ENCODE measurements at places on chromosomes 11 and 22.

DNA sequence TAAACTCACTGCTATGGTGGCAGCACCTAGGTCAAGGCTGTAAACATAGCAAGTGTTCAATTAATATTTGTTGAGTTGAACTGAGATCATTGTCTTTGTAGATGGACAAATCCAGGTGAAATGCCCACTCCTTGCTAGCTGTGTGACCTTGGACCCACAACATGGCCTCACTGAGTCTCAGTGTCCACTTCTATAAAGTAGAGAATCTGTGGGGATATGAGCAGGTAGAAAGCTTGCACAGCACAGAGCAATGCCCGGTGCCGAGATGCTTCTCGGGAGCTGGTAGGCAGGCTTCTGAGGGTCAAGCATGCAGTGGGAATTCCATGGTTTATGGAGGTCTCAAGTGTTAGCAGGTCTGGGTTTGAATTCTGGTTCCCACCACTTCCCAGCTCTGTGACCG, 97.9 kb upstream of the SYT13 start:
- no peak for DNase-seq

DNA sequence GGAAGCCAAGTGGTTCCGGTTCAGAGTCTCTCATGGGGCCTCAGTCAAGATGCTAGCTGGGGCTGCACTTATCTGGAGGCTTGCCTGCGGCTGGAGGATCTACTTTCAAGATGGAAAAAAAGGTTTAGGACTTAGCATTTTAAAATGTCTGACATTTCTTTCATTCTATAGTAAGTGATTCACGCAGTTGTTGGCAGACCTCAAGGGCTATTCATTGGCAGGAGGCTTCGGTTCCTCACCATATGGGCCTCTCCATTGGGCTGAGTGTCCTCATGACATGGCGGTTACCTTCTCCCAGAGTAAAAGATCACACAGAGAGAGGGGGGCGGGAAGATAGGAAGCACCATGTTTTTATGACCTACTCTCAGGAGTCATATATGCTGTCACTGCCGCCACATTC, 298.0 kb upstream of the PLET1 start:
- DNase-seq: no peak

- DNase-seq: no peak
Observed at GRCh38 chr11:18849406-18849805, 57.8 kb upstream of the PTPN5 start.

DNA sequence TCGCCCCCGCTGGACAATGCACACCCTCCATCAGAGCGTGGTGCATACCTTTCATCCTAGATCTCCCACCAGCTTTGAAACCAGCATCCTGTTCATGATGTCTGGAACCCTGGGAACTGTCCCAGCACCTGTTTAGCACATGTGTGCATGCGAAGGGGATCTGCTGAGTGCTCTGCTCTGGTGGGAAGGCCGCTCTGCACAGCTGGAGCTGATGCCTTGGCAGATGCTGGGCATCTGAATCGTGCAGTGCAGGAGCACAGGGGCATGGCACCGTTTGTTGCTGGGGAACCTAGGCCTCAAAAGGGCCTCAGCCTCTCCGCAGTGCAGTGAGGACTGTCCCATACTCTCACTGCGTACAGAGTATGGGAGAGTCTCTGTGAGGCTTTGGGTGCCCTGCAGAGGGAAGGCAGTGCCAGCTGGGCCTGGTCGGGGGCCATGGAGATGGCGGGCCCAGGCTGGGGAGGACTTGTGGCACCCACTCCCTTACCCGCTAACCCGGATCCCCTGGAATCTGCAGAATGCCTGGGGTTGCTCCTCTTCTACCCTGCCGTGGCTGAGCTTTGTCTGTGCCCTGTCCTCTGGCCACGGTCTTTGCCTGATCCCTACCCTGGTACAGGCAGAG, 72.9 kb upstream of the ATXN10 start:
- no peak for DNase-seq

DNA sequence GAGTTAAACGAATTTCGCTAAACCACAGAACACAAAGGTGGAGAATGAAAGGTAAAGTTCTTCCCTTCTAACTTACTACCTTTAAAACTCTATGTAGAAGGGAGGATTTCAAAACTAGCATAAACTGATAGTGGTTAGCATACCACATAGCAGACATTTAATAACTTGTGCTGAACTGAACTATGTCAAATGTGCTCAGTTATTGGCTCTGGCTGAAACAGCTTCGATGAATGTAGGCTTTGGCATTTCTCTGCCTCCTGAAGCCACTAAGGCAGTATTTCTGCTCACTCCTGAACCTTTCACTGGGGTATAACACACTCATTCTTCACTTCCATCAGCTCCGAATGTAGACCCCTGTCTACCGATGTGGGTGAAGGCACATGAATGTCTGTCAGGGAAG, 1188.1 kb downstream of the LRRC4C start:
- no peak for DNase-seq

GRCh38 chr11:128181088-128181480, 406.3 kb downstream of the ETS1 start:
- DNase-seq: no peak
